Vagina (tissue), 2 donors: ENCODE measurements at places on chromosomes 6 and 20.

DNA sequence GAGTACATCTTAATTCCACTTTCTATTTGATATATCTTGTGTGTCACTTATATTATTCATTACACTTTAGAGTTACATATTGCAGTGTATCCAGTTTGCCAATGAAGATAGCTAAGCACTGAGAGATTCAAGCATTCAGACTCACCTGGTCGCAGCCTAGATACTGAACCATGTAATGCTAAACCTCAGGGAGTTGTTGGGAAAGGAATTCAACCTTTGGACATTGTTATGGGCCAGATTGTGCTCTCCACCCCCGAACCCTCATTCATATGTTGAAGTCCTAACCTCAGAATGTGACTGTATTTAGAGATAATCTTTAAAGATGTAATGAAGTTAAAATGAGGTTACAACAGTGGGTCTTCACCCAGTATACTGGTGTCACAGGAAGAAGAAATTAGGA is 13.8 kb upstream of the KIF16B start:
- DNase-seq: no peak

DNA sequence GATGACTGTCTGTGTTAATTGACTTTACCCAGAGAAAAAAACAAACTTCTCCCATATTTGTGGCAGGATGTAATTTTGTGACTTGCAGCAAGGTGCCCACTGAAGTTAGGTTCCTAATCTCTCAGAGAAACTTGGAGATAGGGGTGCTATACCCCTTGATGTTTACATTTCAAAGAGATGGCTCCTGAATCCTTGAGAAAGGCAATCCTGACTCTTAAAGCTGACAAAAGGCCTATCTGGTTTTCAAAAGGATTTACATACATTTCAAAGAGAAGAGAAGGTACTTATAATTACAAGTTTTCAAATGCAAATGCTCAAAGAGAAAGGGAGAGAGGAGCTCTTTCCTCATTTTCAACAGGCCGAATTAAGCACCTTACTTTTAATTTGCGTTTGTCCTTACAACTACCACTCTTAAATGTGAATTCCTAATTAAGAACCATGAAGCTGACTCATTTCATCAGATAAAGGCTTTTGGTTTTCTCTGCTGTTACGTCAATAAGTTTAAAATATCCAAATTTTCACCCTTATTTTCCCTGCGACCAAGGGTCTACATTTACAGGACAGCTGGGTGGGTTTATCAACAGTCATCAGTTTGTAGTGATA is 711.8 kb upstream of the MAP3K7 start:
- DNase-seq: no peak

GRCh38 chr20:55977690-55978459 is 27.4 kb downstream of the CBLN4 start:
- no peak for DNase-seq

- no peak for DNase-seq
Measured at GRCh38 chr6:140101367-140101766, 726.9 kb upstream of the CITED2 start.

- DNase-seq: no peak
Measured at GRCh38 chr6:160273196-160273595, 14.6 kb upstream of the SLC22A2 start.

GRCh38 chr6:81634155-81634880 is 118.2 kb downstream of the TENT5A start:
- DNase-seq: no peak

GRCh38 chr6:14386668-14387067 is 269.1 kb downstream of the CD83 start:
- no peak for DNase-seq

DNA sequence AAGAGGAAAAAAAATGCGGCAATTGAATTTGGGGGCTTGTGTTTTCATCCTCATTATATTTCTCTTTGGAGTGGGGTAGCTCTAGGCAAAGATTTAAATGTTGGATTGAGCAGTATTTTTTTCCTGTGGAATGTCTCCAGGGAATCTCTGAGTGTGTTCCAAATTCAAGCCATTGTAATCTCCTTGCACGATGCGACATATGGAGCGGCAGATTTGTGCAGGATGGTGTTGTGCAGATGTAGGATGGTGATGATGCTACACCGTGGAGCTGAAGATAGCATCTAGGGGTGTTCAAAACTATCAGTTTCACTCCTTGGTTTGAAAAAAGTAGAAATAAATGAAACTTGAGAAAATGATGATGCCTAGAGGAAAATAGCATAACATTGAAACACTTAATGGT is 777.5 kb upstream of the EPHA7 start:
- DNase-seq: no peak

DNA sequence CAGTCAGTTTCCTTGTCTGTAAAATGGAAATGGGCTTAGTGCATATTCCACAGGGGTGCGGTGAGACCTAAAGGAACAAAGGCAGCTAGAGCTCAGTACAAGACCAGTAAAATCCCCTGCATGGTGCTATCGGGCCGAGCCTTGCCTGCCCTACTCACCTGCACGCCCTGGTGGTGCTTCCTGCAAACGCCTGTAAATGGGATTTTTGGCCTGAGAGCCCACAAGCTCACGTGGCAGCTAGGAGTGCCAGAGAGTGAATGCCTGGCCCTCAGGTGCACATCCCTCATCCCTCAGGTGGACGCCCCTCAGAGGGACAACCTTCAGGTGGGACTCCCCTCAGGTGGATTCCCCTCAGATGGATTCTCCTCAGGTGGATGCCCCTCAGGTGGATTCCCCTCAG is 48.0 kb upstream of the VSX1 start:
- DNase-seq: no peak

DNA sequence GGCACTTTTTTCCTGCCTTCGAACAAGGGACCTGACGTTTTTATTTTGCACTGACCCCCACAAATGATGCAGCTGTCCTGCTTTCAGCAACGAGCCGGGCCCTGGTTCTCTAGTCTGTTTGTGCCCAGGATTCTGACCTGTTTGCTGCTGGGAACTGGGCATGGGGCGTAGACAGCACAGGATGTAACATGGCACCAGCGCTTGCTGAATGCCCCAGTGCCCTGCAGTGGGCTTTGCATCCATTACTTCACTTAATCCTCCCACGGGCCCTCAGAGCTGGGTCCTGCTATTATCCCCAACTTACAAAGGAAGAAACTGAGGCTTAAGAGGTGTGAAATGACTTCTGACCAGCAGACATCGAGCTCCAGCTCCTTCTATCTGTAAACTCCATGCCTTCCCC is 80.4 kb upstream of the PMEPA1 start:
- no peak for DNase-seq

DNA sequence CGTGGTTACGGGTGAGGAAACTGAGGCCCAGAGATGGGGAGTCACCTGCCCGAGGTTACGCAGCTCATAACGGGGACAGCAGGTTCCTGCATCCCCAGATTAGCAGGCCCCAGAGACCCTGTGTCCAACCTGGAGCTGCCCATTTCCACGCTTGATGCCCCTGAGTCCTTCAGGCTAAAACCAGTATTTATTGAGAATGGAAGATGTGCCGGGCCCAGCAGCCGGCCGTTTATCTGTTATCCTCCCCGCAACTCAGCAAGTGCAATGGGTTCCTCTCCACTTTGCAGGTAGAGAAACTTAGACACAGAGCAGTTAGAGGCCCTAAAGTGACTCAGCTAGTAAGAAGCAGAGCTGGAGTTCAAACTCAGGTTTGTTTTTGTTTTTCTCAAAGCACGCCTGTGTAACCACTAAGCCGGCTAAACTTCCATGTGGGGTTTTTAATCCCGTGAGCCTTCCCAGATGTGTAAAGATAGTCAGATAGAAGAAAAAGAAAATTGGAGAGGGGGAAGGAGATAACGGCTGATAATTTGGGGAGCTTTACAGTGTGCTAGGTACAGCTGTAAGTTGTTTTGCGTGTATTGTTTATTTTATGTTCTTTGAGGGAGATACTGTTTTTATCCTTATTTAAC is 775 bp downstream of the PFDN4 start:
- no peak for DNase-seq

GRCh38 chr6:25436760-25437159 is 157.6 kb downstream of the CARMIL1 start:
- DNase-seq: no peak

- DNase-seq: no peak
Measured at GRCh38 chr6:13431059-13431656, 56.2 kb downstream of the GFOD1 start.

GRCh38 chr6:16472349-16473069 is 234.1 kb downstream of the GMPR start:
- DNase-seq: no peak

DNA sequence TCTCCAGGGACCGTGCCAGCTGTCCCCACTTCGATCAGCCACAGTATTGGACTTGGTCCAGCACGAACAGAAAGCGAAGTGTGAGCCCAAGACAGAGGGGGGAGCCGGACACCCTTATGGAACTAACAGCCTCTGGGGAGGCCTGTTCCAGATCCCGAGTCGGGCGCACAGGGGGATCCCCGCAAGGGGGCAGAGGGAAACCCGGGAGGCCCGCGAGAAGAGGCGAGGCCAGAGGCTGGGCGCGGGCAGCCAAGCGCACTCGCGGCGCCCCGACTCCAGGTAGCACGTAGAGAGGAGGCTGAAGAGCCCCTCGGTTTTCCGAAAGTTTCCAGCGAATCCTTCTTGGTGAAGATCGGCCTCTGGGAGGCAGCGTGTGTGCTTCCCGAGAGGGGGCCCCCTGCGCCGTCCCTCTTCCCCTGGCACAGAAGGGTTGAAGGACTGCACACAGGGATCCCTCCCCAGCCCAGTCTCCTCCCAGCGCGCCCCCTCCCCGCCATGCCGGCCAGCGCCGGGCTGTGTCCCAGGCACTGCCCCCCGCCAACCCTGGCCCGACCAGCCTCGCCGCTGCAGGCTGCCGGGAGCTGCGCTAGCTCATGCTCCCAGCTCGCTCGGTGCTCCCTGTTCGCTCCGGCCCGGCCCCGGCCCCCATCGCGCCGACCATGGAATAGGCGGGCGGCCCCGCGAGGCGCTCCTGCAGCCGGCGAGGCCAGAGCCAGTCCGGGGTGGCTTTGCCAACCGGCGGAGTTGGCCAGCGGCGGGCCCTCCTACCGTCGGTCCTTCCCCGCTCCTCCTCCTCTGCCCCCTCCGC is 577 bp upstream of the SLC24A3 start:
- DNase-seq: no peak

DNA sequence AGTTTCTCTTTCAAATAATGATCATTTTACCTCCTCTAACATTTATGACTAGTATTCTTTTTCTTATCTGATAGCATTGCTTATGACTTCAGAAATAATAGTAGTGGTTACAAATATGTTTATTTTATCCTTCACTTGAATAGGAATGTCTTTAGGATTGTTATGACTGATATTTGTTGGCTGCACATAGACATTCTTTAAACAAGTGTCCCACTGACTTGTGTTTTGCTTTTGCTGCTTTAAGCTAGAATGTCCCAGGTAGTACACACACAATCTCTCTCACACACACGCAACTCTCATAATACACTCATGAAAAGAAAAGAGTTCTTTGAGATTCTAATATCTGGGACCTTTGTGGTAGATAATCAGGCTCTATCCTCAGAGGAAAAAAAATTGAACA is 21.6 kb downstream of the KIAA1586 start:
- no peak for DNase-seq

DNA sequence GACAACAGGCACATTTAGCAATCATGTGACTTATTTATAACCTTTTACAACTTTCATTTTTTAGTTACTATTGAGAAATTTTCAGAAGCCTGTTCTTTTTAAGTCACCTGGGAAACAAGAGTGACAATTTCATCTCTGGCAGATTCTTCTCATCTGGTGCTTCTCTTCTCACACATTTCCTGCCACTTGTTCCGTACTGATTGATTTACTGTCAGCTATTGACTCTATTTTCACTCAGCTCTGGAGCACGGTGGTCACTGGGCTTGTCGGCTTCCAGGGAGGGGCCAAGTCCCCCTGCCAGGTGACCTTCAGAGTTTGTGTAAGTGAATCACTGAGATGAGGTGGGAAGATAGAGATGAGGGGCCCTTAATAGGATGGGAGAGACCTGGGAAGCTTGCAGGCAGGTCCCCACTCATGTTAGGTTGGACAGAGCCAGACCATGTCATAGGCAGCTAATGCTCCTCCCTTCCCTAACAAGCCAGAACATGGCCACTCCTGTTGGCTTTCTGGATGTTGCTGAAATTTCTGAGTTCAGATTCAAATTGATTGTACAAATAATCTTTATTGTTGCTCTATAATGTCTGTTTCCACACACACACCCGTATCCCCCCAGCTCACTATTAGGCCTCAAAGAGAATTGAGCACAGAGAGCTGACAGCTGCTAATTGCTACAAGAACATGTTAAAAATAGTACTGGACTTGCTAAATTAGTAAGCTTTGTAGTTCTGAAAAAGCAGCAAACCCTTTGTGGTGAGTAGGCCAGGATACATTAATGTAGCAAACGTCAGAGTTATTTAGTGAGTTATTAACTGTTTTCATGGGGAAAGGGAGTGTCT is 13.3 kb downstream of the DUSP22 start:
- no peak for DNase-seq

DNA sequence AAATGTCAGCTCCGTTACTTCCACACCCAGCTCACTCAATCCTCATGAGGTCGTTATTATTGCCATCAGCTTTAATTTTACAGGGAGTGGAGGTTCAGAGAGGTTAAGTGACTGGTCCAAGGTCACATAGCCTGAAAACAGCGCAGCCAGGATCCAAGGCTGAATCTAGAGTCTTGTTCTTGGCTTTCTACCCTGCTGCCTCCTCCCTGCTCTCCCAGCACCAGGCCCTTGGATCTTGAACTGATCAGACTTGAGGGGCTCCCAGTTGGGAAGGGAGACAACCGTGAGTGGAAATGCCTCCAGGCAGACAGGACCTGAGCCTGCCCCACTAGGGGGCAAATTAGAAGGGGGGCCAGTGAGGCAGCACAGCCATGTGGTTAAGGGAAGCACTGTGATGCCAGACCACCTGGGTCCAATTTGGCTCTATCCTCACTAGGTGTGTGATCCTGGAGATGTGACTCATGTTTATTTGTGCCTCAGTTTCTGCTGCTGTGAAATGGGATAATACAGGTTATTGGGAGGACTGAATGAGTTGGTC is 135.6 kb upstream of the PTPN1 start:
- DNase-seq: no peak

DNA sequence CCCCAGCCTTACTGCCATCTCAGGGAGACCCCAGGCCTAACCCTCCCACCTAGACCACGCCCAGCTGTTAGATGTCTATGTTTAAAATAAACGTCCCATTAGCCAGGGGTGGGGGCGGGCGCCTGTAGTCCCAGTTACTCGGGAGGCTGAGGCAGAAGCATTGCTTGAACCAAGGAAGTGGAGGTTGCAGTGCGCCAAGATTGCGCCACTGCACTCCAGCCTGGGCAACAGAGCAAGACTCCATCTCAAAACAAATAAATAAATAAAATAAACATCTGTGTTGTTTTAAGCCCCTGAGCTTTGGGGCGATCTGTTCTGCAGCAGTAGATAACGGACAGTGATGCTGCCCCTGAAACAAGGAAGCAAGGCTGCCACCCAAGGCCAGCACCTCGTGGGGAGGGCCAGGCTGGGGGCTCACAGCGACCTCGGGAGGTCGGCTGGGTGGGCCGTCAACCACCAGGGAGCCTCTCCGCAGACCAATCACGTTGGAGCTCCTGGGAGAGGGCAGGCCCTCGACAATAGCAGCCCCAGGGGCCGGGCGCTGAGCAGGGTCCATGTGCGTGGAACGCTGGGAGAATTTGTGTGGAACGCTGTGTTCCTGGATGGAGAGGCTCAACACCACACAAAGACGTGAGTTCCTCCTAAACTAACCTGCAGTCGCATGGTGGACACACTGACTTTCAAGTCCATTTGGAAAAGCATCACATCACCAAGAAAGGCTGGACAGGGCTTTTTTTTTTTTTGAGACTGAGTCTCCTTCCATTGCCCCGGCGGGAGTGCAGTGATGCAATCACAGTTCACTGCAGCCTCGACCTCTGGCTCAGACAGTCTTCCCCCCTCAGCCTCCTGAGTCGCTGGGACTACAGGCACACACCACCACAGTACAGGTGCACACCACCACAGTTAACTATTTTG is 1.0 kb upstream of the HELZ2 start:
- DNase-seq: no peak

- no peak for DNase-seq
Measured at GRCh38 chr20:11686195-11686594, 231.5 kb upstream of the BTBD3 start.
